Stimulated activated CD4-positive, alpha-beta T cell treated with anti-CD3 and anti-CD28 coated beads, Interleukin-12 subunit alpha, Interleukin-12 subunit beta, amount 100 ng/mL, for 24 hours (primary cell): ENCODE measurements at places on chromosomes 1 and 21.

- peak; percentile 15 for DNase-seq
Observed at GRCh38 chr21:34526618-34527290, 14.7 kb upstream of the KCNE1 start.

GRCh38 chr1:31295874-31296485, 608 bp downstream of the SNRNP40 start:
- no peak for DNase-seq

- no peak for DNase-seq
Observed at GRCh38 chr1:173669491-173669941, at the start of gene ANKRD45. Gene ANKRD45 (minus strand): TSS chr1:173669851. CDS start chr1:173659418, 10,433 bp downstream.

DNA sequence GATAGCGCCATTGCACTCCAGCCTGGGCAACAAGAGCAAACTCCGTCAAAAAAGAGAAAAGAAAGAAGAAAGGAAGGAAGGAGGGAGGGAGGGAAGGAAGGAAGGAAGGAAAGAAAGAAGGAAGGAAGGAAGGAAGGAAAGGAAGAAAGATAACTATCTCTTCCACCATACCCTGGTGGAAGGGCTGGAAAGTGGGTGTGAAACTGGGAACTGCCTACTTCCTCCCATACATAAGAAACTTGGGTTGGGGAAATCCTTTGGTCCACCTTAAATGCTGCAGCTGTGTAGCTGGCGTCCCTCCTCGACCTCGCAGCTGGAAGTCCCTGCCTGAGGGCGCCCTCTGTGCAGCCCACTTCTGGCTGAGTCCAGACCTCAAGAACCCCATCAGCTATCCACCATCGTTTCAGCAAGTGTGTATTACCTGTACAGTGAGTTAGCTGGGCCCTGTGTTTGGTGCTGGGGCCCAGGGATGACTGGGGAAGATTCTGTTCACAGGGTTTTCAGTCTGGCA, 4.6 kb upstream of the FAM167B start:
- no peak for DNase-seq

DNA sequence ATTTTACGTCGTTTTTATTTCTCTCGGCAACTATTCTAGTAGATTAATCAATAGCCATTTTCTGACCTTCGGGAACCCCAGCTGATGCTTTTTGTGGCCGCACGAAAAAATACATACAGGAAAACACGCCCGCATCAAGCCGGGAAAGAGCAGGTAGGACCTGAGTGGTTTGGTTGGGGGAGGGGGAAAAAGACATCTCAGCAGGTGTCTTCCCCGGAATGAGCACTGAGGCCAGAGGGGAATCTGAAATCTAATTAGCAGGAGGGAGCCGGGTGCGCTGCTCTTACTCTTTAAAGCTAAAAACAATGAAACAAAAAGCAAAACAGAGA, 618 bp upstream of the FOXD3 start:
- no peak for DNase-seq

DNA sequence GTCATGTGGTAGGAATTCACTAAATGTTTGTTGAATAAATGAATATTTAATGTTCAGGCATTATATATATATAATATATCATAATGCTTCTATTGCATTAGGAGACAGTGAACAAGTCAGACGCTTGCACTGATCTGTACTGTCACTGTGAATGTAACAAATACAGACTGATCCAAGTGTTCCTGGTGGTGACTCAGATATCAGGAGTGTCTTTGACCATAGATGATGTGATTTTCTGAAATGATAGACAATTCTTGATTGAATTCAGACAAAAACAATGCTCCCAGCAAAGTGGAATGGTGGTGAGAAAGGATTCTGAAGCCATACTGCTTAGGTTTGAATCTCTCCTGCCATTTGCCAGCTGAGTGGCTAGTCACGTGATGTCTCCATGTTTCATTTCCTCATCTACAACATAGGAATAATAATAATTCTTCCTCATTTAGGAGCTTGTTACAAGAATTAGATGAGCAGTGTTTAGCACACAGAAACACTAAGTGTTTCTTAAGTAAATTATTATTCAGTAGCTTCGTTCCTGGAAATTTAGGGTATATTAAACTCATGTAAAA, 71.0 kb downstream of the OLFML2B start:
- no peak for DNase-seq

DNA sequence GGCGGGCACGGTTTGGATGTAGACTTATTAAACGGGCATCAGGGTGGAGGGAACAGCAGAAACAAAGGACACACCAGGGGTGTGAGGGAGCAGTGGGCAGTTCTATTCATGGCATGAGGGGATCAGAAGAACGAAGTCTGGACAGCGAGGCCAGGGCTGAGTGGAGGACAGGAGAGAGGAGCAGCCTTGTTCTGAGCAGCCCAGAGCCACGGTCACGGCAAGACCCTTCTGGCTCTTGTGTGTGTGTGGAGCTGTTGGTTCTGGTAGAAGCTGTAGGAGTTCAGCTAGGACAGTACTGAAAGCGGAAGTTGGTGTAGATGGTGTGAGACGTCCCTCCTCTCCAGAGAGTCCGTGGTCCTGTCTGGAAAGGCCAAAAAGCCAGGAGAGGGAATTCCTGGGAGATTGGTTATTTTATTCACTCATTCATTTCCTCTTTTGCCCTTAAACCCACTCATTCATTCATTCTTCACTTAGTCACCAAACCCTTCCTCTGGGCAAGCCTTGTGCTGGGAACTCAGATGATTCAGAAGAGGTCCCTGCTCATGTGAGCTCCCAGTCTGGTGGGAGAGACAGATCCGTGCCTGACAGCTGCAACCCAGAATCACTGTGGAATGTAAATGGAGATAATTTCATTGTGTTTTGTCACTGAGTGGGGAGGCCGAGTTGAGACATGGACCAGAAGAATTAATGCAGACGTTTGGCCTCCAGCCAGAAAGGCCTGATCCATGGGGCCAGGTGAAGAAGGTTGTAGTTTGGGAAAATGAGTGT, 4.1 kb upstream of the ACOT11 start:
- no peak for DNase-seq

DNA sequence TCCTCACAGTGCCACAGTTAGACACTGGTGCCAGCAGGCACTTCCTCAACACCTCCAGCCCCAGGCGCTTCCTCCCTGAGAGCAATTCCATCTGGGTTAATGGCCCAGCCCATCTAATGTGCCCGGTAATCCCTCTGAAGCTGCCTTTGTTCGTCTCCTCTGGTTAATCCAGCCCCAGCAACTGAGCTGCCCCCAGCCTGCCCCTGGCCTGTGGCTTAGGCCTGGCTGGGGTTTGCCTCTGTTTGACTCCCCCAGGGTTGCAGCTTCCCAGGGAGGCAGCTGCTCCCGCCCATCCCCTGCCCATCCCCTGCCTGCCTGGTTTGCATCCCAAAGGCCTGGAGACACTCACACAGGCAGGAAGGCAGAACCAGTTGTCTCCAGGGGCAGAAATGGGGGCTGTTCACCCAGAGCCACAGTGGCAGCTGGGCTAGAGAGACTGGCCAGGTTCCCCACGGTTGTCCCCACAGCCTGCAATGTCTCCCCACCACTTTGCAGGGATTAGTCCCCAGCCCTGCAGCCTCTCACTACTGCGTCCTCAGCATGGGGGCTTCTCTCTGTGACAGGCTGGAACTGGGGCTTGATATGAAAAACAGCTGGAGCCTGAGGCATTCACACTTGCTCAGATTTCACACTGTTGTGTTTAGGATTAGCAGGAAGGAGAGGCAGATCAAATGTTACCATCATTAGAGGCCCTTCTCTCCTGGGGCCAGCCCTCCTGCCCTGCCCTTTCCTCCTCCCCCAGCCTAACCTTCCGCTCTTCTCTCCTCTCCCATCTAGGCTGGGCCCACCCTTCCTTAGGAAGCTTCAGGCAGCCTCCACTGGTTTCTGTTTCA, 120.2 kb downstream of the TLR5 start:
- DNase-seq: no peak

GRCh38 chr1:114453361-114453784, 57.6 kb downstream of the TRIM33 start:
- DNase-seq: no peak

- no peak for DNase-seq
Observed at GRCh38 chr1:218345673-218346390, 696 bp downstream of the TGFB2 start.

DNA sequence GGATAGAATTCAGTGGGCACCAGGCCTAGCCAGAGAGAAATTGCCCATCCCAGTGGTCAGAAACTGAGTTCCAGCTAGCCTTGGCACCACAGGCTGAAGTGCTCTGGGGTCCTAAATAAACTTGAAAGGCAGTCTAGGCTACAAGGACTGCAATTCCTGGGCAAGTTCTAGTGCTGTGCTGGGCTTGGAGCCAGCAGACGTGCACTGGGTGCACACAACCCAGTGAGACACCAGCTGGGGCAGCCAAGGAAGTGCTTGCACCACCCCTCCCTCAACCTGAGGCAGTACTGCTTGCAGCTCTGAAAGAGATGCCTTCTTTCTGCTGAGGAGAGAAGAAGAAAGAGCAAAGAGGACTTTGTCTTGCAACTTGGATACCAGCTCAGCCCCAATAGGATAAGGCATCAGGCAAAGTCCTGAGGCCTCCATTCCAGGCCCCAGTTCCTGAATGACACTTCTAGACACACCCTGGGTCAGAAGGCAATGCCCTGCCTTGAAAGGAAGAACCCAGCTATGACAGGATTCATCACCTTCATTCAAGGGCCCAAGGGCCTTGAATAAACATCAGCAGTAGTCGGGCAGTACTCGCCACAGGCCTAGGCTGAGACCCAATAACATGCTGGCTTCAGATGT, 55.1 kb downstream of the OVGP1 start:
- no peak for DNase-seq

DNA sequence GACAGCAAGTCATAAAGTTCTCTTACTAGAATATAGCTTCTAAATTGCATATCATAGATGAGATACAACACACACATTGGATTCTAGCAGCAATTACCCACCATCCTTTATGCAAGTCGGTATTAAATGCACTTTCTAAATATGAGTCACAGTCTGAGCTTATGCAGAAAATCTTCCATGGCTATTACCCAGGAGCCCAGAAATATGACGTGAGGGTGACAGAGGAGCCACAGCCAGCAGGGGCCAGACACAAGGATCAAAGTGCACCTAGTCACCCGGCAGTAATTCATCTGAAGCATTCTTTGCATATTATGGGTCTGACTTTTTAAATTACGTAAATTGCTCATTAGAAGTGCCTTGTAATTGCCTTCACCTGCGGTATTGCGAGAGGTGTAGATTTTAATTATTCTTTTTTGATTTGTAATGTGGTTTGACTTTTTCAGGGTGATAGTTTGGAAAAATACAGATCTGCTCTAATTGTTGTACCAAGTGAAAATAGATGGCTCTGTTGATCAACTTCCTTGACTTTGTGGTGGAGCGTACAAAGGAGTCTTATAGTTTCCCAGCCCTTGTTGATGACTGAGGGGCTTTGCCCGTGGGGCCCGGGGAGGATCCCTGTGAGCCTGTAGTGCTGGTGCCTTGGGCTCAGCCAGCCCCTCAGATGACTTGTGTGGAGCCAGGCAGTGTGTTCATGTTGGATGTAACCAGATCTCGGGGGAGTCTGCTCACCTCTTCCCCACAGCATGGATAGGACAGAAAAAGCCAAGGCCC, 470.0 kb upstream of the VAMP3 start:
- DNase-seq: no peak

DNA sequence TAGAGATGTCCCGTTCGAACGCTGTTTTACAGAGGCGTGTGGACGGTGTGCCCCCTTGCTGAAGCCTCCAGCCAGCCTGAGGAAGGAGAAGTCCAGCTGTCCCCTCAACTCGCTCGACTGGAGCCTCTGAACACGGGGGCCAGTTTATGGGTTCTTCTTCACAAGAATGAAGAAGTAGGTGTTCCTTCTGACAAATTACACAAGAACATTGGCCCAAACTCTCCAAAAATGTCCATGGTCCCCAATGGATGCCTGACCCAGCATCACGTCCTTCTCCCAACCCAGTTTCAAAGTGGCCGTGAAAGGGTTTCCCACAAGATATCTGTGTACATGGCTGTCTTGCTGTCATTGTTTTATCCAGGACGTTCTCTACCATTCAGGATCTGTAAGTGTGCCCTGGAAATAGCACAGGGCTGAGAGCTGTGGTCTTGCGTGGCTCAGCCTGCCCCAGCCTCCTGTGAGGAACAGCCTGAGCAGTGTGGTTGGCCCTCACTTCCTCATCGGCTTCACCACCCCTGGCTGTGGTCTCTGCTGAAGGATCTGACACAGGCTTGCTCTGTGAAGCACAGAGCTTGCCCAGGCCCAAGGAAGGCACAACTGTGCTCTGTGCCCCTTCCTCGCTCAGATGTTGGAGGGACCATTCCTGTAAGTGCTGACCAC, 1.0 kb upstream of the S100B start:
- no peak for DNase-seq

- DNase-seq: no peak
Observed at GRCh38 chr1:118999348-119000071, 11.4 kb upstream of the TBX15 start.

GRCh38 chr1:78351551-78352216, 139.1 kb upstream of the PTGFR start:
- no peak for DNase-seq

GRCh38 chr1:220734571-220735326, 13.4 kb upstream of the MTARC2 start:
- DNase-seq: no peak

- DNase-seq: no peak
Observed at GRCh38 chr1:91872559-91873081, 13.3 kb downstream of the TGFBR3 start.

GRCh38 chr1:8351693-8352470, 34.0 kb downstream of the SLC45A1 start:
- no peak for DNase-seq

- DNase-seq: no peak
Observed at GRCh38 chr1:196355206-196355786, 252.9 kb downstream of the KCNT2 start.

GRCh38 chr1:89530444-89531089, 5.9 kb downstream of the LRRC8B start:
- DNase-seq: no peak

GRCh38 chr1:41862384-41863221, 56.1 kb downstream of the HIVEP3 start:
- DNase-seq: peak; percentile 53

- no peak for DNase-seq
Observed at GRCh38 chr1:209375097-209375496, 208.4 kb upstream of the CAMK1G start.

DNA sequence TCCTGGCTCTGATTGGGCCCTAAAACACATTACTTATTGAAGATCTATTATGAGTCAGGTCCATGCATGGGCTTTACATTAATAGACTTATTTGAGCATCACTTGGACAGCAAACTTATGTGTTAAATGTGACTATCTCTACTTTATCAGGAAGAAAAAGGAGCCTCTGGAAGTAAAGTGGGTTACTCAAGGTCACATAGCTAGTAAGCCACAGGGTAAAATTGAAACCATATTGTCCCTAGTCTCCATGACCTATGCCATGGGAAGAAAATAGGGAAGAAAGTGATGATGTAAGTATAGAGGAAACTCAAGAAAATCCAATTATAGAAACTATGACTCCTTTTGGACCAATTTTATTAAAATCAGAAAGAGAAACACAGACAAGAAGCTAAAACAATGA, 555.3 kb downstream of the NUF2 start:
- DNase-seq: no peak

- no peak for DNase-seq
Observed at GRCh38 chr1:9376886-9377333, 84.2 kb downstream of the SPSB1 start.

DNA sequence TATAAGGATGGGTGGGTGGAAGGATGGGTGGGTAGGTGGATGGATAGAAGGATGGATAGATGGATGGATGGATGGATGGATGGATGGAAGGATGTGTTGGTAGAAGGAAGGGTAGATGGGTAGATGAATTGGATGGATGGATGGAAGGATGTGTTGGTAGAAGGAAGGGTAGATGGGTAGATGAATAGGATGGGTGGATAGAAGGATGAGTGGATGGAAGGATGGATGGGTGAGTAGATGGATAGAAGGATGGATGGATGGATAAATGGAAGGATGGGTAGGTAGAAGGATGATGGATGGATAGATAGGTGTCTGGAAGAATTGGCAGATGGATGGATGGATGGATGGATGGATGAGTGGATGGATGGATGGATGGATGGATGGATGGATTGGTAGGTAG, 6.0 kb downstream of the MASP2 start:
- no peak for DNase-seq
